Fibroblast of mammary gland (primary cell): ENCODE measurements at places on chromosomes 5 and 9.

GRCh38 chr9:89770531-89771174 lies 165.8 kb downstream of the GADD45G start:
- DNase-seq = no peak

GRCh38 chr5:34552686-34553085 lies 103.4 kb upstream of the RAI14 start:
- no peak for DNase-seq

GRCh38 chr5:43305948-43306565 lies 7.2 kb downstream of the HMGCS1 start:
- peak; percentile 75 for DNase-seq

DNA sequence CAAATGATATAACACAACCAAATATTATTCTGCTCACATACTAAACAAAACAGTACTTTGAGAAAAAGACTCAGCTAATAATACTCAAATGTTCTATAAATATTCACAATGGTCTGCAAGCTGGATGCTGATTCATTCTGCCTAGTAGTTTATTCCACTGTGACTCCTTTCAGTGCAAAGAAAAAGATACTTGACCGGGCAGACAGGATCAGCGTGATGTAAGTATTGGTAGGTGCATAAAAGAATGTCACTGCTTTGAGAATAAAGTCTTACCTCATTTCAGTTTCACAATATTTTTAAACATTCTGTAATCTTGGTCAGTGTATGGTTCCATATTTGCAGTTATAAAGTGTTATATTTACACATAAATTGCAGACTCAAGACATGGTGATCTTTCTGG lies 223.0 kb upstream of the NUDT12 start:
- peak; percentile 1 for DNase-seq

GRCh38 chr5:69512740-69513260 lies 20.2 kb downstream of the OCLN start:
- DNase-seq = peak; percentile 92
